Stimulated activated CD8-positive, alpha-beta memory T cell treated with anti-CD3 and anti-CD28 coated beads, Interleukin-2, amount 100 ng/mL, for 1 hour (primary cell): ENCODE measurements at places on chromosomes 1 and 21.

DNA sequence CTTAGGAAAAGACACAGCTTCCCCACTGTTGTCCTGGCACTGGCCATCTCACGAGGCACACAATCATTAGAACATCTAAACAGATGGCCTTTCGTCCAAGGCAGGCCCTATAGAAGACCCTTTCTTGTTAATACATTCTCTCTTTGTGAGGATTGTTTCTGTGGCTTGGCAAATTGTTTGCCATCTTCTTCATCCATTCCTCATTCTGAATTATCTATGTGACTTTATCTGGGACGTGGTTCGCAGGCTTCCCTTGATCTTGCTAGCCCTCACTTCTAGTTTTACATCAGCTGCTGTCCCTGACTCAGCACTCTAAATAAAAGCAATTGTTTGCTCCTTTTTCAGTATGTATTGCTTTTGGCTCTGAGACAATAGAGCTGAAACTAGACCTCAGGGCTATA lies 101.1 kb upstream of the ZC3H11B start:
- DNase-seq: no peak

GRCh38 chr1:155691992-155692528 lies 3.2 kb downstream of the DAP3 start:
- DNase-seq: no peak

DNA sequence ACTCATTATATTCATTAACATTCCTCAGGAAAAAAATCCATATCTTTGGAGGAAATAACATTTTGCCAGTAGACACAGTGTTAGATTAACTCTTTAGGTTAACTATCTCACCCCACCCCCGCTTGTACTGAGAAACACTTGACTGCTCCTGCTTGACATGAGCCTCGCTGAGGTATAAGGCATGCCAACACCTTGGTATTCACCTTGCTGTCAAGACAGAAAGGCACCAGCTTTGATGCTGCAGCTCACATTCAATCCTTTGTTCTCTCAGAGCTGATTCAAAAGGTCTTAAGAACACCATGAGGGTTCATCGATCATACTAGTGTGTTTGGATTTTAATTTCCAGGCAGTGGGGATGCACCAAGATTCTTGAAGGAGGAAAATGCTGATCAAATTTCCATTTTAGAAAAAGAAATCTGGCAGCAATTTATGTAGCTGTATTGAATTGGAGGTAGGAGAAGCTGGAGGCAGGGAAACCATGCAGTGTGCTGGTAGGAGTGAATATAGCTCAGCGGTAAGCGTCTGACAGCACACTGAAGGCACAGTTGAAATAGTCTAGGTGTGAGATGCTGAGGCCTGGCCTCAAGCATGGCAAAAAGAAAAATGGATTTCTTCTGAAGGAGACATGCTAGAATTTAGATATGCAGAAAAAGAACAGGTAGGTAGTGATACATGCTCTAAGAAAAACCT lies 108.0 kb upstream of the ST6GALNAC5 start:
- DNase-seq: no peak

DNA sequence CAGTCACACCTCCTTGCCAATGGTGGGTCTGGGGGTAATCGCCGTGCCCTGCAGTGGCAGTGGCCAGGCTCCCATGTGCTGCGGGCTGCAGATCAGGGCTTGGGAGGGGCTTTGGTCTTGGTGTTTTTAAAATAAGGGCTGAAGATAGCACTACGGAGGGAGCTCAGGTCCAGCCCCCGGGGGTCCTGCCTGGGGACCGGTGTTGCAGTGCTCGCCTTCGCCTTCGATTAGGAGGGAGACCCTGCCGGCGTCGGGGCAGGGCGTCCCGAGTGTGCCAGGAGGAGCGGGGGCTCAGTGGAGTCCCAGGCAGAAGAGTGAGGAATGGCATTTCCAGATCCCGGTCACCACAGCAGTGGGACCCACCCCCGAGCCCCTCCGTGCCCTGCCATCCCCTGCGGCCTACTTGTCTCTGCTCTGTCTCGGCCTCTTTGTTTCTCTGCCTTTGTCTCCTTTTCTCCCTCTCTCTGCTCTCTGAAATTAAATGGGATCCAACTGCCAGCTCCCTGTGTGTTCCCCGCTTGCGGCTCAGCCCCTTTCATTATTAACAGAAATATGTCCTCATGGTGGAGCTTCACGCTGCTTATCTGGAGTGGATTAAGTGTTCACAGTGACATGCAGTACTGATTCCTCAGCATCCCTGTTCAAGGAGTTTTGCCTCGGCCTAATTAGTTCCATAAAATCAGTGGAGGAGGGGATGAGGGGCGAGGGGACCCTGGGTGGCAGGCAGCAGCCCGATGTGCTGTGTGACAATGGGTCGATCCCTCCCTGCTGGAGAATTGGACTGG lies 44.4 kb downstream of the DMRTB1 start:
- no peak for DNase-seq

DNA sequence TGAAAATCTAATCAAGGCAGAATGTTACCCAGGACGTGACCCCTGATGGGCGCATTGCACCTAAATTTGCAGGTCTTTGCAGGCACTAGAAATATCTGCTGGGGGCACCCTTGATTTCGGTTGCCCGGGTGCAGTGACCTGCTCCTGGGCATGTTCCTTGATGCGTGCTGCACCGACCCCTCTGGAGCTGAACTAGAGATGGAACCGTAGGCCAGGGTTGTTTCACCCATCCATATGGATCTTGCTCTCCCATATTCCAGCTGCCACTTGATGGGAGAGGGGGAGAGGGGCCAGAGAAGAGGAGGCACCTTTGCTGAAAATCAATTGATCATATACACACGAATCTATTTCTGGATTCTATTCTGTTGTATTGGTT lies 8.4 kb upstream of the COL18A1 start:
- DNase-seq: no peak

DNA sequence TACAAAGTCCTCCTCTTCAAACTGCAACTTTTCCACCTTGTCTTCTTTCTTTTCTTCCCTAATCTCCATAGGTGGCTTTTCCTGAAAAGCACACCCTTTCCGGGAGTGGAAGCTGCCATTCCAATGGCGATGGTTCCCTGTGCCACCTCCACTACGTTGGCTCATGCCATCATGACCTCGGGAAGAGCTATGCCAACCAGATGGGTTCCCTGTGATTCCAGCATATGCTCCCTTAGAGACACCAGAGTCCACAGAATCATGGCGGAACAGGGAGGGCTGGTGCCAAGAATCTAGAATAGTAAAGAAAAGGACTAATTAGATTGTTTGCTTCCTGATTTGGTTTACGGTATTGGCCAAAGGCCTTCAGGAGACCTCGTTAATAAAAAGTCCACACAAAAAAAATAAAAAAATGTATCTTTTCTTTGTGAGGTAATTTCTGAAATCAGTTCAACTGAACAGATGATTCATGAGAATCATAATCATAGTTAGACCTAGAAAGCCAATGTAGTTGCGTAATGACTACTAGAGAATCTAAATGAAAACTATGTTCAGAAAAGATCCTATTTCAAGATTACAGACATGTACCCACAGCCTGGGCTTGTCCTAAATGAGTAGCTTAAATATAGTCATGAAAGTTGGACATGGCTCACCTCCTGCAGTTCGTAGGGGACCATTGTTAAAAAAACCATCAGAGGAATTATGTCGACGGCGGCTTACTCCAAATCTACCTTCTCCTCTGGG lies 30.9 kb upstream of the CCDC17 start:
- no peak for DNase-seq

- DNase-seq: no peak
These were observed 33.9 kb upstream of the INSL5 start for GRCh38 chr1:66834926-66835325.

GRCh38 chr21:46538851-46539666 lies 65.8 kb downstream of the S100B start:
- DNase-seq: no peak

GRCh38 chr21:29641635-29642550 lies 297.9 kb downstream of the GRIK1 start:
- DNase-seq: no peak
